ENCODE measurements at places on chromosomes 11 and 22.

DNA sequence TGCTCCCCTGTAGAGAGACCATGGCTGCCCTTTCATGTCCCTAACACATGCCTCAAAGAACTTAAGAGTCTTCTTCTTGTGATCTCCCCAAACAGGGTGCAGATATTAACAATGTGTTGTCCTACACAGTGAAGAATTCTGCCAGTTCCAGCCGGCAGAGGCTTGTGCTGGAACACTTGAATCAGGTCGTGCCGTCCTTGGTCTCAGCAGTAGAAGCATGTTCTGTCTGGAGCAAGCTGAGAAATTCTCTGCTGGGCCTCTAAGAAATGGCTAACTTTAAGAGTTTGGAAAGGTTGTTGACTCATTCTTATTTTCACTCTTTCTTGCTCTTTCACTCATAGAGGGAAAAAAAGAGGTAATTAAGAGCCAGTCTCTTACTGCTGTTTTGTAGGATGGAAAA is 71.1 kb upstream of the SLC25A18 start:
- no peak for DNase-seq

- DNase-seq: no peak
Measured at GRCh38 chr11:70637949-70638583, 239.7 kb downstream of the CTTN start.

GRCh38 chr11:81574301-81574700 is 1159.4 kb downstream of the FAM181B start:
- no peak for DNase-seq

DNA sequence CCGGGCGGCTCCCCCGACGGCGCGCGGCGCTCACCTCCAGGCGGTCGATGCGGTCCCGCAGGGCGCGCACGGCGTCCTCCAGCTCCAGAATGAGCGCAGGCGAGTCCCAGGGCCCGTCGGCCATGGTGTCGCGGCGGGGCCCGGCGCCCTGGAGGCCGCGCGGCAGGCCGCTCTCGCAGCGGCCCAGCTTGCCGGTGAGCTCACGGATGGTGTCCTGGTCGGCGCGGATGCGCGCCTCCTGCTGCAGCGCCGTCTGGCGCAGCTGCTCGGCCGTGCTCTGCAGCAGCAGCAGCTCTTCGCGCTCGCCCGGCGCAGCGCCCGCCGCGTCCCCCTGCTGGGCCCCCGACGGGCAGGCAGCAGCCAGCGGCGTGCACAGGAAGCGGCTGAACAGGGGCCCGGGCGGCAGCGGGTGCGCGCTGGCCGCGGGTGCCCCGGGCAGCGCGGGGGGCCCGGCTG is 599 bp downstream of the NPTXR start:
- peak; percentile 61 for DNase-seq

DNA sequence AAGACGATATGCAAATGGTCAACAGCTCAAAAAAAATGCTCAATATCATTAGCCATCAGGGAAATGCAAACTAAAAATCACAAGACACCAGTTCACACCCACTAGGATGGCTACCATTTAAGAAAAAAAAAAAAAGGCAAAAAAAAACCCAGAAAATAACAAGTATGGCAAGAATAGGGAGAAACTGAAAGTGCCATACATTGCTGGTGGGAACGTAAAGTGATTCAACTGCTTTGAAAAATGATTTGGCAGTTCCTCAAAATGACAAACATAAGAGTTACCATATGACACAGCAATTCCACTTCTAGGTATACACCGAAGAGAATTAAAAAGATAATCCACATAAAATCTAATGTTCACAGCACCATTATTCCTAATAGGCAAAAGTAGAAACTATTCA is 47.5 kb downstream of the PICALM start:
- DNase-seq: no peak

DNA sequence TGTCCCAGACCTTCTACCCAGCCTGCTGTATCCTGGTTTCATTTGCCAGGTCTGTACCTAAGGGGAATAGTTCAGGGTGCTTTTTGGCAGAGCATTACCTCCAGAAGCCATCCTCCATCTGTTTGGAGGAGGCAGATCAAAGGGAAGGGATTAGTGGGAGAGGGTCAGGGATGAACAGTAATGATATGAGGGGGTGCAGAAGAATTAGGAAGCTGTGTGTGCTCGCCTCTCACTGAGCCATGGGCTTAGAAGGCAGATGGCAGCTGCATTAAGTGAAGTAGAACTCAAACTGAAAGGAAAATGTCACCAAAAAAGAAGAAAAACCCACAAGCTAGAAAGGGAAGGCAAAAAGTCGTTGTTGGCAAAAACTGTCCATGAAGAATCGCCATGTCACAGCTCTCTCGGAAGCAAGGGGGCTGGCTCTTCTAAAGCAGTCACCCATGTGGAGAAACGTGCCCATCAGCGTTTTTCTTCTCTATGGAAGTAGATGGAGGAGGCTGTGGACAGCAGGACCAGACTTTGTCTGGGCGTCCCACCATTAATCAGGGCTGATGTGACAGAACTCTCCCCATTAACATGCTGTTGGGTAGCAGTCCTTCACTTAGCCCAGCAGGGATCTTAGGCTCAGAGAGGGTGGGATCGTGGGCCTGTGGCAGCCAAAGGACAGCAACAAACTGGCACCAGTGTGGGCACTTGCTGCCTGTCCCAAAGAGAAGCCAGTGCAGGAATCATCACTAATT is 46.8 kb downstream of the CEP164 start:
- DNase-seq: no peak
